ENCODE measurements at places on chromosomes 5 and 9. TPM values are rescaled to one million over a fixed set of nuclear protein-coding genes. Genes with fewer than 3 reads are reported as not detected.

The DBH gene
- not detected for total RNA-seq

DNA sequence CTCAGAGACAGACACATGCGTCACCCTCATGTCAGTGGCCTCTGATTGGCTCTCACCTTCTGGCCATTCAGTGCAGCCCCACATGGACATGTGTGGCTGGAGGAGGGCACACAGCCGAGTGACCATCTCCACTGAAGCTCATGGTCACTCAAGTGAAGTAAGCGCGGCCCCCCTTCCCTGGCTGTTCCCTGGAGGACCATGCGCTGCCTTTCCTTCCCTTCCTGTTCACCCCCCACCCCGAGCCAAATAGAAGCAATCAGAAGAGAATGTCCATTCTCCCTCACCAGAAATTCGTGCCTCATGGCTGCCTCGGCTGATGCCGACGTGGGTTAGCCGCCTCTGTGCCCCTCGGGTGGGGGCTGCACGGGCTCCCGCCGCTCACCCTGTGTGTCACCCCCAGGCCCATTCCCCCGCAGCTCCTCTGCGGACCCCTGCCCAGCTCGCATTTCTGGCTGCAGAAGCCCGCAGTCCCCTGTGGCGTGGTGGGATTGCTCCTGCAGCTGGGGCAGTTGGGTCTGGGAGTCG, 12.5 kb upstream of the COL5A1 start:
- no peak for DNase-seq

GRCh38 chr9:92133949-92134604, 18.9 kb upstream of the SPTLC1 start:
- DNase-seq, result peak; percentile 92

The ARL14EPL gene
- total RNA-seq, result not detected

The NEURL1B gene
- 37.1 TPM for total RNA-seq

- DNase-seq, result no peak
These were observed 168.6 kb downstream of the EFNA5 start for GRCh38 chr5:107501965-107502675.

- DNase-seq, result peak; percentile 87
These were observed 745 bp downstream of the GADD45G start for GRCh38 chr9:89605465-89606048.

The NRARP gene
- total RNA-seq, result 4.7 TPM

GRCh38 chr5:118681655-118682054, 306.7 kb downstream of the DTWD2 start:
- DNase-seq, result no peak

DNA sequence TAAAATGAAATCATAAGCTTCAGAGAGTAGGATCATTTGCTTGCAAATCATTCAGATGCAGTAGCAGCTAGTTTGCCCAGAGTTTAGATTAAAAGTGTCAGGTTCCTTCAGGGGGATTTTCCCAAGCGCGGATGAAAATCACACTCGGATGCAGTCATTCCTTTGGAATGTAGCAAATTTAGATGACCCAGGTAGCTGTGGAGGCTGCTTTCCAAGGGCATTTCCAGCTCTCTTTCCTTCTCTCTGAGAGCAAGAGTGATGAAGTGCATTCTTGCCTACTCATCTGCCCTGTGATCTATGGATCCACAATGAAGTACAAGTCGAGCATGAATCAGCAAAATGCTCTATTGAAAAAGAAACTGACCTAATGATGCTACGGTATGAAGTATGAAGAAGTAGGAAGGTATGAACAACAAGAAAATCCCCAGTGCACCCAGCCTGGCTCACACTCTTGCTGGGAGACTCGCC, 200.2 kb downstream of the PLK2 start:
- DNase-seq, result no peak

DNA sequence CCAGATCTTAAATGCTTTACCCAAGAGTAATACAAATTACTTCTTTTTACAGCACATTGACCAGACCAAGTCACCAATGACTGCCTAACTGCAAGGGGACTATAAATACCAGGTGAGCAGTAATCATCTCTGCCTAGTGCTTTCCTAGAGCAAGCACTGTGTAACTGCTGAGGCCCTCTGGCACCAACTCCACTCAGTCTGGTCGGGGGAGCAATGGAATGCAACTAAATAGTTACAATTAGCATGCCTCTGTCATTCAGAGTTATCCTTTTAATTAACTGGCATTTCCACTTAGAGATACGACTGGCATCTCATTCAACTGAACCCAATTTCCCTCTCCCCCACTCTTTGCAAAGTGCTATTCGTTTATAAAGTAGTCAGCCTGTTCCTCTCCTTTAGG, 1309.1 kb upstream of the DMAC1 start:
- DNase-seq, result no peak

The FBP2 gene
- 0.54 TPM for total RNA-seq

- DNase-seq, result no peak
These were observed 153.5 kb upstream of the TNPO1 start for GRCh38 chr5:72662936-72663335.

The CCL28 gene
- 0.81 TPM for total RNA-seq

The PCDHAC2 gene
- 0.30 TPM for total RNA-seq

DNA sequence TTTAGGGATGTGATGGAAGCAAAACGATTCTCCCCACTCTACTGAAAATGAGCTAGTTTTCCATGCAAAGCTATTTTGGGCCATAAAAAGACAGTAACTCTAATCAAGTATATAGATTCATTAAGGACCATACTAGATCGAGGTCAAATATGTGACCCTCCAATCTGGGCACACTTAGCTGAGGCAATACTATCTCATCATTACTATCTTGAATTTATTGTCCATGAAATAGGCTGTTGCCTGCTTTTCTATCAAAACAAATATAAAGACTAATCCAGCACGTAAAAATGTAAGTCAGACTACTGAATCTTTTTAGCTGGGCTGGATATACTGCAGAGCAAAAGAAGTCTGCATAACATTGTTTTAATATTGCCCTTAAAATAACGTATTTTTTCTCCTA, 943.1 kb downstream of the NR2F1-AS1 start:
- DNase-seq, result no peak

DNA sequence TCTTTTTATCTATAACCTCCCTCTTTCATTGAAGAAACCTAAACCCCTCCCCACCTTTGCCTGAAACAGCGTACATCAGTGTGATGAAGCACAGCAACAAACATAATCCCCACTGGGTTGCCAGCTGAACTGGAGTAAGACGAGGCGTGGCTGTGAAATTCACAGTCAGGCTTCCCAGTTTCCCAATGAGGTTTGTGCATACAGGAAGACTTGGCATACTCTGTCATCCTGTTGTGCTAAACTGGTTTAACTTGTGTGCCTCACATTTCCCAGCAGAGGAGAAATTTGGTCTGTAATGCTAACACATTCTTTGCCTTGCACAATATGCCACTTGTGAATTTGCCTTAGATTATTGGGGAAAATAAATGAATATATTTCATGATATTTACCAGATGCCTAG, 121.5 kb downstream of the SV2C start:
- DNase-seq, result no peak

GRCh38 chr9:100720922-100721321, 143.0 kb downstream of the CAVIN4 start:
- DNase-seq, result no peak

The CARD9 gene
- 1.4 TPM for total RNA-seq

DNA sequence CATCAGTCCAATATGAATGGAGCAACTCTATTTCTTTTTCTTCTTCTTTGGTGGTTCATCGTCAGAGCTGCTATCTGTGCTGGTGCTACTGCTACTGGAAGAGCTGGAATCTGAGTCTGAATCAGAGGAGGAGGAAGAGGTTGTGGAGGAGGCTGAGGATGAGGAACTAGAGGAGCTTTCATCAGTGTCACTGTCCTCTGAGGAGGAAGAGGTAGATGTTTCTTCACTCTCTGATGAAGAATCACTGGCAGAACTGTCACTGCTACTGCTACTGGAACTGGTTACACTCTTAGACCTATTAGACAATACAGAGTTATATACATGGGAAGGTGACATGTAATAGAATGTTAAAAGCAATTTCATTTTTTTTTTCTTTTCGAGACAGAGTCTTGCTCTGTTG, 27.8 kb downstream of the ZCCHC10 start:
- DNase-seq, result no peak

The CEP78 gene
- 3.9 TPM for total RNA-seq

DNA sequence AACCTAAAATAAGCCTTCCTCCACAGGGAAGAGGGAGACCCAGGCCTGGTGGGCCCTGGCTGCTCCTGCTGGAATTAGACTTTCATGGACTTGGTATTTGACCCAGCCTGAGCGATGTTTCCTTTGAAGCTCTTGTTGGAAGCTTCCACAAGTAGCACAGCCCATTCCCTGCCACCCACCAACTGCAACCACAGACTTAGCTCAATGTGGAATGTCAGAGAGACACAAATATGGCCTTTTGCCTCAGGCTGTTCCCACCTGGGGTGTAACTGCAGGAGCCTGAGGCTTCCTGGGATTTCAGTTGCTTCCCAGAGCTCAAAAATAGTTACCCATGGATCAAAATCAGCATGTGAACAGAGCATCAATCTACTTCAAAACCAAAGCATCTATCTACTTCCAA, 70.3 kb upstream of the LHFPL2 start:
- DNase-seq, result no peak

DNA sequence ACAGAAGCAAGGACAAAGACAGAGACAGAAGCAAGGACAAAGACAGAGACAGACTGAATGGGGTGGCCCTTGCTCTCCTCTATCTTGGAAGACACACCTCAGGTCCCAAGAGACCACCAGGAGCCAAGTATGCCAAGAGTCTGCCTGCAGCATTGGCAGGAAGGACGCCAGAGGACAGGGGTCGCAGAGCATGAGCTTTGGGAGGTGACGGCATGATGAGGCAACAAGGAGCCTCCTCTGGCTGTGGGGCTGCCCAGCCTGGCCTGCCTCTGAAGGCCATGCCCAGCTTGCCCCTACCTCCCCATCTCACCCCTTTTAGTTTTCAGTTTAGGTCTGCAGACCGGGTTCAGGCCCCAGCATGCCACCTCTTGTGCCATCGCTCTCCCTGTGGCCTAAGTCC, 17.6 kb downstream of the PDGFRB start:
- DNase-seq, result no peak

The PPP3R2 gene
- not detected for total RNA-seq

DNA sequence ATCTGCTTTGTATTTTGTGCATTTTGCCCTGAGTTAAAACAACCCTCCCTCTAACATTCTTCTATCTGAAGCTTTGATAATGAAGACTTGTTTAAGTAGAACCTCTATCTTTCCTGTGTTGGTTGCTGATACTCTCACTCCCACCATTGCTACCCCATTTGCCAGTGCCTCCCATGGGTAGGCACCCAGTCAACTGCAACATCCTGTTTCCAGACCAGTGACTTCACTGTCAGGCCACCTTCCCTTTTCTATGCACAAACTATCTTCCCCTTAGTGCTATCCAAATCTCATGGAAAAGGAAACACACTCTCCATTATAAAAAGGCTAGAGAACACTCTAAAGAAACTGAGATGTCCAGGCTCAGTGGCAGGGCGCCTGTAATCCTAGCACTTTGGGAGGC, 5.6 kb upstream of the IARS1 start:
- DNase-seq, result no peak

GRCh38 chr9:91089405-91090129, 272.2 kb downstream of the AUH start:
- DNase-seq, result no peak
